Stimulated activated CD8-positive, alpha-beta memory T cell treated with anti-CD3 and anti-CD28 coated beads, Interleukin-2, amount 100 ng/mL, for 1 hour (primary cell): ENCODE measurements at places on chromosomes 2 and 18.

DNA sequence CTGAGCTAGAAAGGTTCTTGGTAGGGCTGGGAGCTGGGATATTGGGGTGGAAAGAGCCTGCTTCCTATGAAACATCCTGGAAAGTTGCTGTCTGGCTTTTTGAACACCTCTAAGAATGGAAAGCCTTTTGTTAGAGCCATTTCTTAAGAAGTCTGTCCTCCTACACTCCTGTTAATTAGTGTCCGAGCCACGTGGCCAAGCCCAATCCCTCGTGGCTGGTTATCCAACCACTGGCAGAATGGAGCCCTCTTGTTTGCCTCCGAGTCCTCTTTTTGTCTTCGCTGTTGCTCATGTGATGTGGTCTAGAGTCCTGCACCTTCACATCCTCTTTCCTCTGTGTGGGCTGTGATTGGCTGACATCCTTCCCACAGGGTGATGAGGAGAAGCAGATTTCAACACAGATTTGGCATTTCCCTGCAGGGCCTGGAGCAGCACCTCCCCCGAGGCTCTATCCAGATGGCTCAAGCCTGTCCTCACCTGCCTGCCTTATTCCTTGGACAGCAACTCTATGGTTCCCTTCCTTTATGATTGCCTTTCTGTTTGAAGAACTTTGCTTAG, 8.2 kb upstream of the TOGARAM2 start:
- no peak for DNase-seq

DNA sequence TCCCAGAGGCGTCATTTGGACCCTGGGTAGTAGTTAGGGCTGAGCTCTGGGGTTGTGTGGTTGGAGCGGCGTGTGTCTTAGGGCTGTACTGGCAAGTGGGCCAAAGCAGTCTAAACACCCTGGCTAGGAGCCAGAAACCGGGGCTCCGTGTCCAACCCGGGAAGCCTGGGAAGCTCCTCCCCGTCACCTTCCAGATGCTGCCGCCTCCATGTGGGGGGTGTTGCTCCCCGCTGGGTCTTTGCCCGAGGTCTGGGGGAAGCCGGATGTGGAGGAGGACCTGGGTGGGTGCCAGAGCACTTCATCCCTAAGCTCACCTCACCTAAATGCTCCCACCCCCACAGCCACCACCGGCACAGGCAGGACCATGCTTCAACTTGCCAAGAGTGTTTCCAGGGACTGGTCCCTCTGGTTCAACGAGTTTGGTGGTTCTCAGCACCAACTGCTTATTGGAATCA, 25.4 kb downstream of the TET3 start:
- DNase-seq = no peak

DNA sequence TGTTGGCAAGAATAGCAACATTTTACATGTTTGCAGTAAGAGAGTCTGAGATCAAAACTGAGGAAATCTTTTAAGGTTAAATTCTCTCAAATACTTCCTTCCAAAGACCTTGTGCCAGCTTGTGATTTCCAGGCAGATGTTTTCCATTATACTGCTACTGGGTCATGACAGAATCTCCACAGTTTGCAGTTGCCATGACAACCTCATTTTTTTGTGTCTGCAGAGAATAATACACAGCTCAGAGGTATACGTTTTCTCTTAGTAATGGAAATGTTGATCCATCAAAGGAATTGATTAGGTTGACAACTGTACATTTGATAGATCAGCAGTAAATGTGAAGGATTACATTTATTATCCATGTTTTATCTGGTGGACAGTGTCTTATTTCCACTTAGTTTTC, 29.1 kb upstream of the CSRNP3 start:
- DNase-seq = no peak

GRCh38 chr18:25282282-25282681, 69.7 kb downstream of the ZNF521 start:
- no peak for DNase-seq

DNA sequence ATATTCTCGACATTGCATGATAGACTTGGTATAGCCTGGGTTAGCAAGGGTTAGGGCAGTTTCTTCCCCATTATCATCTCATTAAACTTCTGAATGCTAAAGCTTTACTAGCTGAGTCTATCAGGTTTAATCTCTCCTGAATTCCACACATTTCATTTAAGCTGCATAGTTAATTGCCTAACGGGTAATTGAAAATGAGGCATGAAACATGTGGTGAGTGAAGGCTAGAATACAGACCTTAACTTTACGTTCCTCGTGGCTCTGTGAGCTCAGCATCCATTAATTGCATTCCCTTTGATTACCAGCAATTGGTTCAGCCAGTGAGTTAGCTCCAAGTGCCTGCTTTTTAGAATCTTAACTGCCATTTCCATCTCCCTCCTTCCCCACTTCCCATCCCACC, 126.5 kb upstream of the MEX3C start:
- DNase-seq = no peak

- DNase-seq = no peak
Observed at GRCh38 chr2:225164401-225165050, 122.3 kb upstream of the DOCK10 start.

DNA sequence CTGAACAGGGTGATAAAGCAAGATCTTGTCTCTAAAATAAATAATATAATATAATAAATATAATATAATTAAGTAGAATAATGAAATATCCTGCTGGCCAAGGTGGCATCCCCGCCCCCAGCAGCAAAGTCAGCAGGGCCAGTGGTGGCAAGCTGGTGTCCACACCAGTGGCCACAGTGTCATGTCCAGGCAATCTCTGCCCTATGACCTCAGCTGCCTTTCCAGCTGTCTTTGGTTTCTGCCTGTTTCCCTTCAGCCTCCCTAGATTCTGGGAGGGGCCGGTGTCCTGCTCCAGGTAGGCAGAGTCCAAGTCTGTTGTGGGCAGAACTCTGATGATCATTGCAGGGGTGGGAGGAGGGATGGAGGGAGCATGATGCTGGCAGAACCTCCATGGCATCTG, 16.2 kb upstream of the STEAP3 start:
- no peak for DNase-seq

DNA sequence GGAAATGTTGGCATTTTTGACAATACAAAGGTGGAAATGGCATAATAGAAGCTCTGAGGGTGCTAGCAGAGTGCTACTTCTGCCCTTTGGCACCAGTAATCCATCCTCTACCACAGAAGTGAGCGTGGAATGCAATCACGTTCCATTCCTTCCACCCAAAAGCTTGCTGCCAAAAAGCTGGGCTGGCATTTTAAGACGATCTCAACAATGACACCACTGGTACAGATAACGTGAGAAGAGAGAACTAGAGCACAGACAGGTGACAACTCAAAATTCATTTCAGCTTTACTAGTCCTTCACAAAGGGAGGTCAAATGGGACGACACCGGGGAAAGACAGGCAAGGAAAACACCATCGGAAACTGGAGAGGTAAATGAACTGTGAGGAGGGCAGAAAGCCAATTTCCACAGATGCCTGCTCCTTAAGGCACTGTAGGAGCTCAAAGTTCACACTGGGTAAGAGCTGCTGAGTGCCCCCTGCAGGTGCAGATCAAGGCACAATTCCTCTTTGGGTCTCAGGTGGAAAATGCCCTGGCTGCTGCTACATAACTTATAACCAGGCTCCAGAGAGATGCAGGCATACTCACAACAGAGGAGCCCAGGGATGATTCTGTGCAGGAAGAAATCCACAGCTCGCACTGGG, 50.7 kb upstream of the RNU4ATAC start:
- DNase-seq = no peak

- DNase-seq = no peak
Observed at GRCh38 chr2:241019441-241020139, 21.2 kb downstream of the SNED1 start.

- DNase-seq = no peak
Observed at GRCh38 chr18:74375999-74376398, 60.4 kb downstream of the C18orf63 start.

- DNase-seq = no peak
Observed at GRCh38 chr2:11102956-11103860, 52.1 kb upstream of the SLC66A3 start.

GRCh38 chr2:234953116-234954031, 1.6 kb downstream of the SH3BP4 start:
- no peak for DNase-seq

GRCh38 chr2:134253804-134254203, at the start of gene MGAT5:
TSS of gene MGAT5 (plus strand) at chr2:134254072. CDS start at chr2:134254404, 332 bp downstream.
- DNase-seq = no peak

- no peak for DNase-seq
Observed at GRCh38 chr18:78242254-78242643, 737.4 kb upstream of the SALL3 start.

DNA sequence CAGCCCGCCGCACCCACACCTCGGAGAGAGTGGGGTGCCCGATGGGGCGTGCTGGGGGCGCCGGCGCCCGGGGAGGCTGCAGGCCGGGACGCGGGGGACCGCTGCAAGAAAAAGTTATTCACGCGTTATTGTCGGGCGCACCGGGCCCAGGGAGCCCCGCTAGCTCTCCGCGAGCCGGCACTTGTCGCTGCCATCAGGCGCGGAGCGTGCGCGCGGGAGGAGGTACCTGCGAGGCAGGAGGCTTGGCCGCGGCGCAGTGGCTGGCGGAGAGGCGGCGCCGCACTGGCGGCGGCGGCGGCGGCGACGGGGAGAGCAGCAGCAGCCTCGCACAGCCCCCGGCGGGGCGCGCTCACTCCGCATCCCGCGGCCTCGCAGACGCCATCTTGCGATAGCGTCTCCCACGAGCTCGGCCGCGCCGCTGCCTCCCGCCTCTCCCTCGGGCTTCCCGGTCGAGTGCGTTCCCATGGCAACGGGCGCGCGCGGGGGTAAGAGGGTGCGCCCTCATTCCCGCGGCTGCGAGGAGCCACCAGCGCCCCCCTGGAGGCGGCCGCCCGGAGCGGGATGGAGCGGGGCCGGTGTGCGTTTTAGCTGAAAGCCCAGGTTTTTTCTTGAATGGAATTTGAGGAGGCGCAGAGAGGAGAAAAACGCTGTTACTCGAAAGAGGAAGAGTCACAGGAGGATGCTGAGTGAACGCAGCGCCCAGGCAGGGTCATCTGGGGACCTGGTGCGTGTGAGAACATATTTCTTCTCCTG, at the start of gene CHN1:
CHN1 (minus strand) TSS at position 402 of the 753 bp plus-strand sequence. CDS start 469 bp downstream, outside the sequence.
- DNase-seq = peak; percentile 6

GRCh38 chr2:55176094-55176415, 56.0 kb downstream of the CLHC1 start:
- no peak for DNase-seq

- DNase-seq = no peak
Observed at GRCh38 chr18:21831413-21831831, 90.8 kb downstream of the MIB1 start.

DNA sequence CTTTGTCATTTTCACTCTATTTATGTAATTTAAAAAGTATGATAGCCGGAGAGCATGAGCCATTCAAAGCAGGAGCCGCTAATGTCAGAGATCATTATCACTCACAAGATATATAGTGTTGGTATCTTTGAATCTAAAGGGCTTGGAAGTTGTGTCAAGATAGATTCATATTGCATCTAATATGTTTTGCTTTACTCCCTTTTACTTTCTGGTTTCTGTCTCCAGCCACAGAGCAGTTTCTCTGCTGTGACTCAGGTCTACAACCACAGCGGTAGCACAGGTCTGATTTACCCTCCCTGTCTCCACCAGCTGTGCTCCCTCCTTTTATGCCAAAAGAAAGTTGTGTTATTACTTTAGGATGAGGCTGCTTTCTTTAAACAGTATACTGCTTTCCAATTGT, 424.0 kb downstream of the ARHGAP15 start:
- DNase-seq = no peak
